ENCODE measurements at places on chromosomes 2 and 18. TPM values are rescaled to one million over a fixed set of nuclear protein-coding genes. Genes with fewer than 3 reads are reported as not detected.

REEP1 gene
- total RNA-seq: under 0.01 TPM

DNAH7 gene
- total RNA-seq: under 0.01 TPM

LYPD6 gene
- total RNA-seq: 7.4 TPM

TFCP2L1 gene
- total RNA-seq: not detected

DCDC2C gene
- total RNA-seq: not detected

RPL37A gene
- total RNA-seq: 667 TPM

VWA3B gene
- total RNA-seq: not detected

CCDC141 gene
- 0.15 TPM for total RNA-seq

HOXD12 gene
- not detected for total RNA-seq

CMPK2 gene
- total RNA-seq: 57.6 TPM

GPR155 gene
- 1.1 TPM for total RNA-seq

SLC8A1 gene
- total RNA-seq: 5.2 TPM

SIX3 gene
- total RNA-seq: not detected

BZW1 gene
- total RNA-seq: 469 TPM
